ENCODE measurements at places on chromosomes 2 and 18. TPM values are rescaled to one million over a fixed set of nuclear protein-coding genes. Genes with fewer than 3 reads are reported as not detected.

DNA sequence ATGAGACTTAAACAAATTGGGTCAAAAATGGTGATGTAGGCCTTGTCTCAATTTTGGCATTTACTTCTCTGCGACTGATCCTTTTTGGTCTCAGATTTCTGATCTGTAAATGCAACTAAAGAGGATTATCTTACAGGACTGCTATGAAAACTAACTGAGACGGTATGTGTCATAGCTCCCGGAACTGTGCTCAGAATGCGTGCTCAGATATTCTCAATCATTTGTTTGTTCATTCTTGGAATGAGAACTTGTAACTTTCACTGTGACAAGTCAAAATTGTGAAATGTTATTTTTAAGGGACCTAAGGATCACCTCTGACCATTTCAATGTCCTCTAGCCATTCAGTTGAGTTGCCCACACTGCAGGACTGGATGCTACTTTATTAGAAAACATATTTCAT, 498.2 kb upstream of the PIK3C3 start:
- no peak overlapping the region for H3K27ac ChIP-seq
- no peak overlapping the region for H3K4me3 ChIP-seq
- no peaks in the 10 kb centered on the region for H3K36me3 ChIP-seq

DNA sequence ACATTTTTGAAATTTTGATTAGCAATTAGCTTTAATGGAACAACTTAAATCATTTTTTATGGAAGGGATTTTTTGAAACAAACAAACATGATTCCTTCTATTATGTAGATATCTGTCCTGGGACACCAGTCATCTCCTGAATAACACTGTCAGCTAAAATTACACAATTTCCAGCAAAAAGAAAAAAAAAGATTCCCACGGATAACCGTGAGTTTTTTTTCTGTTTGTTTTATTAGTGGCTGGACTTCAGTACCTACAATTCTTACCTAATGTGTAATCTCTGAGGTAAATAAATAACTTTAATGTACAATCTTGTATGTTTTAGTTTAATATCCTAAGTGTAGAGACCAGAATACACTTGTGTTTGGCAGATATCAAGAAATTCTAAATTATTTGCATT, 126.6 kb upstream of the KYNU start:
- H3K27ac ChIP-seq: no peak overlapping the region
- H3K36me3 ChIP-seq: no peaks in the 10 kb centered on the region
- DNase-seq: no peak
- H3K4me3 ChIP-seq: no peak overlapping the region

DNA sequence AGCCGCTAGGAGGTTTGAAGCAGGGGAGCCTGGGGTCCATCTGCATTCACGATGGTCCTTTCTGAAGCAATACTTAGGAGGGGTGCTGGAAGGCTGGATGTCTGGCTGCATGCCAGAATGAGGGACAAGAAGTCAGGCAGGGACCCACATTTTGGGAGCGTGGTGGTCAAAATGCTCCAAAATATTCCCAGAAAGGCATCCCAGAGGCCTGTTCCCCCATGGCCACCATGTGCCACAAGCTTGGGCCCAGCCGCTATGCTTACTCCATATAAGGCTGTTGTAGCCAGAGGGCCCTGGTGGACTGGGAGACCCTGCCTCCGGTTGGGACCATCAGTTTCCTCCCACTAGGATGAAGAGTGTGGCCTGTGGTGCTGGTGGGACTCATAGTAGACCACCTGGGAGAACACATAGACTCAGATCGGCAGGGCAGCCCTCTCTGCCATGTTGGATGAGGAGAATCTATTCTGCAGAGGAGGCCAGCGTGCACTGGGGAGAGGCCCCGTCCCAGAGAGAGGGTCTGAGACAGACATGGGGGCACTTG, 3.6 kb upstream of the PROM2 start:
- H3K36me3 ChIP-seq: no peaks in the 10 kb centered on the region
- H3K27ac ChIP-seq: no peak overlapping the region
- H3K4me3 ChIP-seq: no peak overlapping the region
- no peak for DNase-seq

DNA sequence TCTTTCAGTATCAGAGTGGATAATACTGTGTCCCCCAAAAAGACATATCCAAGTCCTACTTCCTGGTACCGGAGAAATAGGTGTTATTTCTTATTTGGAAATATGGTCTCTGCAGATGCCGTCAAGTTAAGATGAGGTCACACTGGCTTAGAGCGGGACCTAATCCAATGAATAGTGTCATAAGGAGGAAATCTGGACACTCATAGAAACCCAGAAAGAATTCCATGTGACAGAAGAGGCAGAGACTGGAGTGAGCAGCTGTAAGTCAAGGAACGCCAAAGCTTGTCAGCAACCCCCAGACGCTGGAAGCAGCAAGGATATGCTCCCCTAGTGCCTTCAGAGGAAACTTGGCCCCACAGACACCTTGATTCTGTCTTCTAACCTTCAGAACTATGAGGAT, 69.8 kb downstream of the CCBE1 start:
- no peak for DNase-seq
- no peaks in the 10 kb centered on the region for H3K36me3 ChIP-seq
- H3K4me1 ChIP-seq: no peaks in the 10 kb centered on the region
- H3K27me3 ChIP-seq: no peaks in the 10 kb centered on the region

- H3K27ac ChIP-seq: no peak overlapping the region
- peaks cover 39% of the 10 kb centered on the region for H3K36me3 ChIP-seq
- no peaks in the 10 kb centered on the region for H3K4me1 ChIP-seq
- no peak for DNase-seq
- H3K27me3 ChIP-seq: no peaks in the 10 kb centered on the region
Measured at GRCh38 chr2:233446121-233446520, 91.8 kb downstream of the DGKD start.

Gene ITGAV
- 24.3 TPM for polyA plus RNA-seq

- H3K4me1 ChIP-seq: peaks cover 5% of the 10 kb centered on the region
- no peaks in the 10 kb centered on the region for H3K27me3 ChIP-seq
- peak; percentile 11 for DNase-seq
- no peak overlapping the region for H3K27ac ChIP-seq
- peak overlapping the region; percentile 34 for H3K4me3 ChIP-seq
- no peaks in the 10 kb centered on the region for H3K36me3 ChIP-seq
Measured at GRCh38 chr2:39871291-39871761, 92.3 kb upstream of the THUMPD2 start.

DNA sequence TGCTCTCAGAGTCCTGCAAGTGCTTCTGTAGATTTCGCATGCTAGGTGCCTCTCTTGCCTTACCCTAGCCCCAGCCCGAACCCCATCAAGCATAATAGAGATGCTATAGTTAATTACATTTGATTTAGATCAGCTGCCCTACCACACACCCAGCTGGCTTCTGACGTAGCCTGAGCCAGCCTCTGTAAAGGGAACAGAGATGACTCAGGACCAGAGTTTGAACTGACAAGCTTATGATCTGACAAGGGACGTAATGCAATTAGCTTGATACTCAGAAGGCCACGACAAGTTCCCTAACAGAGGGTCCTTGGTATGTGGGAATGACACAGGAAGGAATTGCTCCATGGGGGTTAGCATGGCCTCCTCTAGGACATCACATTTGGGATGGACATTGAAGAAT, 126.6 kb downstream of the LRATD1 start:
- H3K4me1 ChIP-seq: no peaks in the 10 kb centered on the region
- no peaks in the 10 kb centered on the region for H3K27me3 ChIP-seq
- DNase-seq: peak; percentile 22

Gene EN1
- polyA plus RNA-seq: not detected

- H3K4me3 ChIP-seq: no peak overlapping the region
- H3K36me3 ChIP-seq: no peaks in the 10 kb centered on the region
- no peak overlapping the region for H3K27ac ChIP-seq
- H3K27me3 ChIP-seq: no peaks in the 10 kb centered on the region
- DNase-seq: peak; percentile 51
Measured at GRCh38 chr2:176830362-176830761, 382.2 kb upstream of the HNRNPA3 start.

Gene NR4A2
- polyA plus RNA-seq: 16.2 TPM

- H3K4me3 ChIP-seq: no peak overlapping the region
- no peaks in the 10 kb centered on the region for H3K36me3 ChIP-seq
- H3K27me3 ChIP-seq: no peaks in the 10 kb centered on the region
- no peaks in the 10 kb centered on the region for H3K4me1 ChIP-seq
- no peak for DNase-seq
- no peak overlapping the region for H3K27ac ChIP-seq
Measured at GRCh38 chr18:32455361-32455760, 15.3 kb downstream of the GAREM1 start.

DNA sequence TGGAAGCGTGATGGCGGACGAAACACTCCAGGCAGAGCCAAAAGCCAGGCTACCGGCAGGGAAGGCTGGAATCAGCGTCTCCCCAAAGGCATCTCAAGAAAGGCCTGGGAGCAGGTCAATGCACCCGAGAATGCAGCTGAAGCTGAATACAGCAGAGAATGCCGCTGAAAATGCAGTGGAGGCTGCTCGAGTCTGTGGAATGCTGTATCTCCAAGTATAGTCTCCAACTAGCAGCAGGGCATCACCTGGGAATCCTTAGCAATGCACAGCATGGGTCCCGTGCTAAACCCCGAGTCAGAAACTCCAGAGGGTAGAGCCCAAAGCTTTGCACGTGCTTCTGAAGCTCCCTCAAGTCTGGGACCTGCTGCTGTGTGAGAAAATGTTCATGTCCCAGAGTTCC, 191.1 kb upstream of the ALKAL2 start:
- H3K4me1 ChIP-seq: no peaks in the 10 kb centered on the region
- no peaks in the 10 kb centered on the region for H3K27me3 ChIP-seq
- no peak overlapping the region for H3K4me3 ChIP-seq

GRCh38 chr2:2507417-2507997, 176.4 kb upstream of the MYT1L start:
- no peaks in the 10 kb centered on the region for H3K36me3 ChIP-seq
- H3K27ac ChIP-seq: no peak overlapping the region
- H3K4me3 ChIP-seq: no peak overlapping the region
- H3K27me3 ChIP-seq: no peaks in the 10 kb centered on the region

Gene CFAP210
- 0.03 TPM for polyA plus RNA-seq

Gene ASXL3
- polyA plus RNA-seq: not detected

- no peak for DNase-seq
- no peaks in the 10 kb centered on the region for H3K4me1 ChIP-seq
- no peak overlapping the region for H3K27ac ChIP-seq
- H3K4me3 ChIP-seq: no peak overlapping the region
- H3K36me3 ChIP-seq: peaks cover 56% of the 10 kb centered on the region
Measured at GRCh38 chr18:35303610-35304009, 13.6 kb upstream of the ZSCAN30 start.

DNA sequence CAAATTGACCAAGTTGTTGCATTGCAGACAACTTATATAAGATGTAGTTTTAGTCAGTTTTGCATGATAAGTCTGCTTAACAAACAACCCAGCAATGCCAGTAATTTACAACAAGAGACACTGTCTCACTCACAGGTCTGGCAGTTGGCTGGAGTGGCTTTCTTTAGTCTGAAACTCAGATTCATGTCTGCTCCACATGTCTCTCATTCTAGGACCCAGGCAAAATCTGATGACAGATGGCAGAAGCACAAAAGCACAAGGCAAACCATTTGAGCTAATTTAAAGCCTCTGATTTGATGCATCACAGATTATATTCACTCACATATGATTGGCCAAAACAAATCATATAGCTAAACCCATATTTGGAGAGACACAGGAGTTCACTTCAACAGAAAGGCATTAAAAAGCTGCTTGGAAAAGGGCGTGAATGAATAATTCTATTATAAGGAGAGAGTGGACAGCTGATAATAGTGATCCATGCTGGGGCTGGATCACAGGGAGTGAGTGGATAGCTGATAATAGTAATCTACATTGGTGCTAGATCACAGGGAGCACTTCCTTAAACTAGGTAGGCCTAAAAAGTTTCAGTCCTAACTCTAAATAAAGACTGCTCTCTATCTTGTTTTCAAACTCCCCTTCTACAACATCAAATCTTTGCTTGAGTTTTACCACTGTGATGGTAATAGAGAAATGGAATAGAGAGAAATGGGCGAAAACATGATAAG, 593.2 kb upstream of the ZNF804A start:
- no peak for DNase-seq
- H3K36me3 ChIP-seq: no peaks in the 10 kb centered on the region
- no peaks in the 10 kb centered on the region for H3K4me1 ChIP-seq
- no peaks in the 10 kb centered on the region for H3K27me3 ChIP-seq

DNA sequence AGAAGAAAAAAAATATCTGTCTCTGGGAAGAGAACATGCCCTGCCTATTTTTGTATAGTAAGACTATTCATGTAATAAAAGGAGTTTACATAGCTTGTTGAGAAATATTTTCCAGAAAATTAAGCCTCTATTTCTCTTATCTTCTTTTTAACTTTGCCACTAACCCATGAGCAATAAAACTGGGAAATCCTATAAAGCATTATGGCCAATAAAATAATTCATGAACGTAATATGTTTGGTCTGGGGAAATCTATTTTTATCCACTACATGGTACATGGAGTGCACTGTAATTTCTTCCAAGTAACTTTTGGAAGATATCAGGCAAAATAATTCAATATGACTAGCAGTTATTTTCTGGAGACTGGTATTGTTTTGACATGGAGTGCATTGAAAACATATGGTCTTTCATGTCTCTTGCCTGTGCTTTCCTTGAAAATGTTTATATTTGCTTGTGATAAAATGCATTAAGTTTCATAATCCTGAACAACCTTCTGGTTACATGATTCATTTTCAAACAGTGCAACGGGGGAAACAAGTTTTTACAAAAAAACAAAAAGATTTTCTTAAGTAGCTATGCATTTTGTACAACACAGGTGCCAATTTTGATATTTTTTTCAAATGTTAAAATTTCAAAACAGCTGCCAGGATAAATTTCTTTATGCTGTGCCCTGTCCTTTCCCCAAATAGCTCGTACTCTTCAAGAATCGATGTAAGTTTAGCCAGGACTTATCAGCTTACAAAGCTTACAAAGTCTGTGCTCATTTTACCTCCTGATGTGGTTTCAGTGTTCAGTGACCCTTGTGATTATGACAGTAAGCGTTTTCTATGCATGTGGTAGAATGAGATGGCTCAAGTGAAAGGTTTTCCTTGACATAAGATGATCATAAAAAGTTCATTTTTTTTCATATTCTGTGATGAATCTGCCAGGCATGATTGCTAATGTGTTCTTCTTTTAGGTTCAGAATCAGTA, 194.5 kb downstream of the UBE2E3 start:
- DNase-seq: no peak
- no peaks in the 10 kb centered on the region for H3K36me3 ChIP-seq
- no peak overlapping the region for H3K4me3 ChIP-seq
- H3K27me3 ChIP-seq: no peaks in the 10 kb centered on the region
- no peaks in the 10 kb centered on the region for H3K4me1 ChIP-seq

GRCh38 chr18:55287149-55287806, 300.7 kb downstream of the TCF4 start:
- peak; percentile 29 for DNase-seq
- peaks cover 9% of the 10 kb centered on the region for H3K36me3 ChIP-seq
- no peaks in the 10 kb centered on the region for H3K27me3 ChIP-seq
- H3K4me1 ChIP-seq: peaks cover 21% of the 10 kb centered on the region
- H3K4me3 ChIP-seq: 0 out of 2 replicates have a peak overlapping the region, but pooled peaks have one; percentile 20

Gene TUBB8B
- not detected for polyA plus RNA-seq

Gene PSMD1
- 92.3 TPM for polyA plus RNA-seq

Gene RNF125
- 0.05 TPM for polyA plus RNA-seq

- H3K4me1 ChIP-seq: peaks cover 5% of the 10 kb centered on the region
- no peak overlapping the region for H3K4me3 ChIP-seq
- H3K27me3 ChIP-seq: no peaks in the 10 kb centered on the region
- no peak for DNase-seq
- H3K36me3 ChIP-seq: no peaks in the 10 kb centered on the region
- H3K27ac ChIP-seq: no peak overlapping the region
Measured at GRCh38 chr2:186308347-186308746, 177.7 kb upstream of the ZC3H15 start.

All from SK-N-SH (cell line).